ENCODE measurements at places on chromosomes 3 and 15.
A peak's percentile ranks its signal among the peaks of the same experiment; 100 is the strongest.

DNA sequence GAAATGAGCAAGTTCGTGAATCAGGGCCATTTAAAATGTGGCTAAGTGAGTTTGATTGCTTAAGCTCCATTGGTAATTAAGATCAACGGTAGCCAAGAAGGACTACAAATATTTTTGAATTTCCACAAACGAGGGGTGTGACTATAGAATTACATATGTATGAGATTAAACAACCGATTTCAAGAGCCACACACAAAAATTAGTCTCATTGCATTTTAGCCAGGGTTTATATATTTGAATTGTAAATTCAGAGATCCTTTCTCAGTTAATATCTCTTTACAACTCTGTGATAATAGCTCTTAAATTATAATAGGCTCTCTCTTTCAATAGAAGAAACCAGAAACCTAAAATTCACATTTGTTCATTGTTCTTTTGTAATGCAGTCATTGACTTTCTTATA, 325.6 kb upstream of the ICE2 start:
- no peak for DNase-seq

DNA sequence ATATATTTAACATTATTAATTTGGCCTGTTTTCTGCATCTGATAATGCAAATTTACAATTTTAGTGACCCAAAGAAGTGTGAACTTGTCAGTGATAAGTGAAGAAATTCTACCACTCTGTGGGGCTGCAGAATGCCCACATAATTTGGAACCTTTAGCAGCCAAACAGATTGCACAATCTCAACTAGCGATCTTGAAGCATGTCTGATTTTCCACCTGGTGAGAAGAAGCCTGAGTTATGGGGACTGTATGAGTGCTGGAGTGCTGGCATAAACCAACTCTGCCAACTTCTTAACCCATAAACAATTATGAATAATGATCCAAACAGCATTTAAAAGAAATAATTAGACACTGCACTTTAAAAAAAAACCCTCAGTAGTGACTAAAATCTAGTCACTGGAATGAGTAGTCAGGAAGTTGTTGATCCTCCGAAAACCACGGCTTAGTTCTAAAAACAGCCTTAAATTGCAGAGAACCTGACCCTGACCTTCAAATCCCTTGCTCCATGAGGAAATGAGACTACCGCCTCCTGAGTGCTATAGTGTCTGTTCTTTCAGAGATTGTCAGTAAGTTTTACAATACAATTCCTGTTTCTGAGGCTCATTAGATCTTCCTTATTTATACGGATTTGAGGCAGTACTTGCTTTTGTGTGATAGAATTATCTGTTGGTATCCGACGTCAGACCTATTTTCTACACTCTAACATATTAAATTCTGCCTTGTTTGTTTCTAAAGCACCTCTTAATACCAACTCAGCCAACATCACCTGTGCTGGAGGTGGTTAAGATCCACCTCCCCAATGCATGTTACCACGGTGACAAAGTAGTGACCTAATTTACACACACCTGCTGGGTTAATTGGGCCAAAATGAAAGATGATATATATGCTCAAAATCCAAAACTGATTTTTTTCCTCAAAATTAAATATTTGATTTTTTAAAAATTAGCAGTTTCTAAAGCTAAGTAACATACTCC, 267.7 kb downstream of the ZBTB20 start:
- DNase-seq: peak; percentile 1

GRCh38 chr3:58119186-58119585, 91.6 kb downstream of the DNASE1L3 start:
- no peak for DNase-seq

DNA sequence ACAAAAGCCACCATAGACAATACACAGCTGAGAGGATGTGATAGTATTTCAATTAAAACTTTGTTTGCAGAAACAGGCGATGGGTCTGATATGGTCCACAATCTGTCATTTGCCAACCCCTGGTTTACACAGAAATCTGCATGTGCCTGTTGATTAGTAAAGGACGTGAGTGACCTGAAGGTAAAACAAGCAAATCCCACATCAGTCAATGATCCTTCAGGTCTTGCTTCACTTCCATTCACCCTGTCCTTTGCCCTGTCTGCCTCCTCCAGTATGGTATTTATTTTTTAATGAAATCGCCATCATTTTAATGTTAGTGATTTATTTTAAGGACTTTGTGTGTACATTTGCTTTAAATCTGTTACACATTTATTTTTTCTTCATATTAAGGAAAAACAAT, 166.2 kb downstream of the FEZF2 start:
- DNase-seq: no peak

DNA sequence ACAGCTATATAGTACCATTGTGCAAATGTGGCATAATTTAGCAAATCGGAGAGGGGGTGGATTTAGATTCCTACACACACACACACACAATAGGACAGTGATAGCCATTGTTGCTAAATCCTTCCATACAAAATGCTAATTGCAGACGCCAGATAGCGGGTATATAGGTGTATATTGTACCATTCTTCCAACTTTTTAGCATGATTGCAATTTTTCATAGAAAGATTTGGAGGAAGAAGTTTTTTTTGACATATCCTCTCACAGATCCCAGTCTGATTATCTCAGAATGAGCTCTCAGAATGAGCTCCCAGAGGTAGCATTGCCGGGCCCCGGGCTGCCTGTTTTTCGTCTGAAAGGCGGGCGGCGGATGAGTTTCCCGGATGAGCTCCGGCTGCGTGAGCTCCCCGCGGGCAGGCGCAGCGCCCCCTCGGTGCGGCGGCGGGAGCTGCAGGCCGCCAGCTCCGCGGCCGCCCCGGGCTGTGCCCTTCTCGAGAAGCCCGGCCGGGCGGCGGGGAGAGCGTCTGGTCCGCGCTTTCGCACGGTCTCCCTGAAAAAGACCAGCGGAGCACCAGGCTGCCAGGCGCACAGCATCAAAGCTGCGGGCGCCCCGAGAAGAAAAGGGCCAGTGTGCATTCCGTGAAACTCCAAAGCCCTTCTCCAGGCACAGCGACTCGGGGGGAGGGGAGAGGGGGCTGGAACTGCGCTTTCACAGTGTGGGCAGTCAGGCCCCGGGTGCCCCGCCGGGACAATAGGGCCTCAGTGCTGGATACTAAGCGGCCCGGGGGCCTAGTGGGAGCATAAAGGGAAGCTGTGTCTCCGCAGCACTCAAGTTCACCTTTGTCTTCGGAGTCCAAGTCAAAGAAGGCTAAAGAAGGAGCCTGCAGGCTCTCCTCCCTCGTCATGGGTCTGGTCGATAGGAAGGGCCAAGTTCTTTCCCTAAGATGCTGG, 12.0 kb upstream of the SHC4 start:
- peak; percentile 73 for DNase-seq

- no peak for DNase-seq
Measured at GRCh38 chr15:40136470-40137302, 24.2 kb upstream of the BUB1B start.

DNA sequence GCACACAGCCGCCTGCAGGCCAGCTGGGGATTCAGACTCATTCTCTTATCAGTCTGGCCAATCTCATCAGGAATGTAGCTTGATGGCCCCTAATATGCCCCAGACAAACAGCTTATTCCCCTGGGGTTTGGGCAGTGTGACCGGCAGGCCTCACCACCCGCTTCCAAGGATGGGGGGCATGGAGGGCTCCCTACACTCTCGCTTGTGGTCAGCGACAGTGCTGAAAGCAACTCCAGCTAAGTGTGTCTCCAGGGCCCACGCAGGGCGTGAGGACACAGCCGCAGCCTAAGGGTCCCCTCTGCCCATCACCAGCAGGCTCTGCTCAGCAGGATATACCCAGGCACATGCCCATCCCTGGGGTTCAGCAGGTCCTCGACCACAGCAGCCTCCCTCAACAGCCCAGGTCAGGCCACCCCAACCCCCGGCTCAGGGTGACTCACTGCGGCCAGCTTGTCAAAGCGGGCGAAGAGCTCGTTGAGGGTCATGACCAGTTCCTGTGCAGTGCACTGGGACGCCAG, 116.7 kb downstream of the ADCY5 start:
- no peak for DNase-seq

GRCh38 chr3:127216415-127217261, 23.7 kb downstream of the PRR23E start:
- no peak for DNase-seq

All from NCI-H226 (cell line).